ENCODE measurements at places on chromosomes 1 and 21.

DNA sequence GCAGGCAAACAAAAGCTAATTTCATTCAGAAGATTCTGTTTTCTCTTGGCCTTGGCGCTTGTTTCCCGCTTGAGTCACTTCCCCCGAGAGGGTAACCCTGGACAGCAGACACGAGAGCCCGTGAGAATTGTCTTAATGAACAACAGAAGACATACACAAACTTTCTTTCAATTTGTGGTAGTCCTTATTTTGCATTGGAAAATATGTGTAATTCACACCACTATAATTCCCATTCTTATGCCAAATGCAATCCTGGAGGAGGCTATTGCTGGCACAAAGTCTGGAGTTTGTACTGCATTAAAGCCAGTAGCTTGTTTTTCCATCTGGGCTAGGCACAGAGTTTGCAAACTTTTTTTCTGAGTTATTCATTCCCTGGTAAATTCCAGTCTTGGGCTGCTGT, 109.8 kb upstream of the IVNS1ABP start:
- no peak for DNase-seq

- no peak for DNase-seq
Measured at GRCh38 chr1:185046668-185047067, 1.3 kb downstream of the RNF2 start.

- DNase-seq = peak; percentile 19
Measured at GRCh38 chr1:119275145-119276134, 93.1 kb upstream of the HAO2 start.

DNA sequence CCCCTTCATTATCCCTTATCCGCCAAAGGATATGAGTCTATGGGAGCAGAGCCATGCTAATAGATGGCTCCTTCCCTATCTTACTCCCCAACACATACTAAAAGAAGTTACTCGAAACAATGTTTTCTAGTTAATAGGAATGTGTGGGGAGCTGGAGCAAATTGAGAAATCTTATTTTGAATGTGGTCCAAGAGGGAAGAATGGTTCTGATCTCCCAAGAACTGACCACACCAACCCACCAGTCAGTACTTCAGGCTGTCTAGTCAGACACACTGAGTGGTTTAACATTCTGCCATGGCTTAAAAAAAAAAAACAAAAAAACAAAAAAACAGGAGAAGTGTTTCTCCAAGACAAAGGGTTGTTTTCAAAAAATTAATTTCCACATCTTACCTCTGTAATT, 31.5 kb upstream of the DNASE2B start:
- no peak for DNase-seq

GRCh38 chr1:39508857-39509305, 17.4 kb downstream of the BMP8A start:
- DNase-seq = no peak

DNA sequence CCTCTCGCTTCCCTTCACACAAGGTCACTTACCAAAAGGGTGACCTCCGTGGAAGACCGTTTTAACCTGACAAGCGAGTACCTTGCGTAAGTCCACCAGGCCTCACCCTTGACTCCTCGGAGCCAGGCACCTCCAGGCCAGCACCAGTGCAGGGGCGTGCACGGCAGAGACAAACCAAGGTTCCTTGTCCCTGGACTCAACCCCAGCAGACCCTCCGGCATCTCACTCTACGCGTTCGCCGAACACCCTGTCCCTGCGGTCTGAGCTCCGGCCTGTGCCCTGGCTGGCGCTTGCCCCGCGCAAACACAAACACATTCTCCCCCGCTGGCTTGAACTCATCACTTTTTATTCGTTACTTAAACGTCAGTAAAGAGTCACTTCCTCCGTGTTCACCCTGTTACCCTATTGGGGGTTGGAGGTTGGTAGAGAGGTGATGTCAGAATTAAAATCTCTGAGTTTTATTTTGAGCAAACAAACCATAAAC, 4.5 kb downstream of the TBX15 start:
- no peak for DNase-seq

DNA sequence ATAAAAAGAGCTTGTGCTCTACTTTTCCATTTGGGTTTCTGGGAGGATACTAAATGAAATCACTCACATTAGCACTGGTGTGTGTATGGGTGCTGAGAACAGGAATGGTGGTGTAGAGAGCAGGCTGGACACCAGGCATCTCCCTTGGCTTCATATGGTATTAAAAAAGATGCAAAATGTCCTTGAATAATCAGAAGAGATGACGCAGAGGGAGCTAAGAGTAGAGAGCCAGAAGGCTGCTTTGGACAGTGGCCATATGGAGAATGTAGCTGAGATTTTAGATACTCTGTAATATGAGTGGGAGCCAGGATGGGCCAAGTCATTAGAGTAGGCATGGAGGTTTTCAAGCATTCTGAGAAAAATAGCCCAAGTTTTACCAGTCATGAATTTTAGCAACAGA, 112.3 kb upstream of the ZRANB2 start:
- DNase-seq = no peak

DNA sequence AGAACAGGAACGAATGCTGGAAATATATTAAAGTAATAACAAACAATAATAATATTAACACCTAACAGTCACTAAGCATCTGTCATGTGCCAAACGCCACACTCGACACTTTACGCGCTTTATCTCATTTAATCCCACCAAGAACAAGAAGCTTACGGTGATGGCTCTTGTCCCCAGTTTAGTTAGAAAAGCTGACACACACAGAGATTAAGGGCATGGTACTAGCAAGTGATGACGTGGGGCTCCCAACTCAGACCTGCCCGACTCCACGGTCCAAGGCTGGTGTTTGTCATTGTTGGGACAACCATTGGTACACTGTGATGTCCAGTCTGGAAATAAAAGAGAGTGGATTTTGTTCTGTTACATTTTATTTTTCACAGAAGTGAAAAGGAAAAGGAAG, 41.1 kb upstream of the KIF26B start:
- DNase-seq = no peak

- DNase-seq = no peak
Measured at GRCh38 chr21:45816794-45817193, 164.8 kb upstream of the COL6A1 start.

GRCh38 chr1:26317612-26318337, at the start of gene CD52:
Gene CD52, plus strand, starts transcription at chr1:26317958. Its CDS starts 60 bp downstream, at chr1:26318018.
- DNase-seq = no peak

GRCh38 chr1:18015719-18016118, 91.9 kb upstream of the IGSF21 start:
- DNase-seq = no peak

GRCh38 chr1:160124705-160125478, 9.3 kb downstream of the ATP1A2 start:
- no peak for DNase-seq

GRCh38 chr1:23745515-23745914, 2.2 kb downstream of the ELOA start:
- DNase-seq = no peak

GRCh38 chr1:16967095-16967575, 13.3 kb downstream of the MFAP2 start:
- no peak for DNase-seq

DNA sequence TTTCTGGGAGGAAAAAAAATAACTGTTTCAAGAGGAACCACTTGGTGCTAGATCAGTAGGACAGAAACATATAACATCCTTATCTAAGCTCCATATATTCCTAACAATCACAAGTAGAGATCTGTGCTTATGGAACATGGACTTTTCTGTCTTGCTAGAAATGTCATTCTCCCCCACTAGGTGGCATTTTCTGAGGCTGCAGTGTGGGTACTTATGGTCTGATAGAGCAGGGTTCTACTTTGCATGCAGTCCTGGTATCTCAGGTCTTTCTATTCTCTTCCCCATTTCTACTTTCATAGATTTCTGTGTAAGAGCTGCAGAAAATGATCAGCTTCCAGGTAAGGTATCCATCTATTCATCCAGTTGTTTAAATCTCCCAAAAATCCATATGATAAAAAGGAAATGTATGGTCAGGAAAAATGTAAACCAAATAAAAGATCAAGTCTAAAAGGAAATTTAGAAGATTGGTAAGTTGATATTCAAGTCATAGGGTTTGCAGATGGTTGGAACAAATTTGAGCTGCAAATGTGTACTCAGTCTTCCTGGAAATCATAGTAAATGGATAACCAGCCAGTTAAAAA, 1.5 kb downstream of the ZNF684 start:
- DNase-seq = no peak

- DNase-seq = no peak
Measured at GRCh38 chr1:44447051-44447810, 42.2 kb downstream of the RNF220 start.

GRCh38 chr21:37337831-37338230, 28.7 kb upstream of the DYRK1A start:
- DNase-seq = no peak

GRCh38 chr1:156438278-156438987, 62.1 kb downstream of the MEF2D start:
- DNase-seq = no peak

- no peak for DNase-seq
Measured at GRCh38 chr1:186326009-186326408, 49.0 kb downstream of the TPR start.

DNA sequence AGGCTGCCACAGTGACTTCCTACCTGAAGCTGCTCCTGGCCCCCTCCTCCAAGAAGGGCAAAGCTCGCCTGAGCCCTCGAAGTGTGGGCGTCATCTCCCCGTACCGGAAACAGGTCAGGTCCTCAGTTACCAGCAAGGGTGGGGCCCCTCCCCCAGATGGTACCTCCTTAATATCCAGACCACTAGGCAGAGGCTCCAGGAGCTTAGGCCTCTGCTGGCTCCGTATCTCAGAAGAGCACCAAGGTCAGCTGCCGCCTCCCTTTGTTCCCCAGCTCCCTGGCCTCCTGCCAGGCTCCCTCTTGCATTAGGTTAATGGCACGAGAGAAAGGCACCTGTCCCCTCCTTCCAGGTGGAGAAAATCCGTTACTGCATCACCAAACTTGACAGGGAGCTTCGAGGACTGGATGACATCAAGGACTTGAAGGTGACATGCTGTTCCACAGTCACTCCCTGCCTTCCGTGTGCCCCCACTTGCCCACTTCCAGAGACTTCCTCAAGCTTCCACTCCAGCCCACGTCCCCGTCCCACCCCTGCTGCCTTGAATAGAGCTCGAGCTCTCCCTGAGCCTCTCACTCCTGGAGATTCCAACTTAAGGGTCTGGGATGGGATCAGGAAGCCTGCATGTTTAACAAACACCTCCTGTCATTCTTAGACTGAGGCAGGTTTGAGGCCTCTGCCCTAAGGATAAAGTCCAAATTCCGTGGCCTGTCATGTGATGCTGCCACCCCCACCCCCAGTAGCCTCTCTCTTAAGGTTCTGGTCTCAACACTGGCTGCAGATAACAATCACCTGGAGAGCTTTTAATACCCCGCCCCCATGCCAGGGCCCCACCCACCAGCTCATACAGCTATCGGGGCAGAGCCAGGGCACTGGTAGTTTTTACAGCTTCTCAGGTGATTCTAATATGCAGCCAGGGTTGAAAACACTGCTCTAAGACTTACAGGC, 8.3 kb downstream of the RHOC start:
- no peak for DNase-seq

DNA sequence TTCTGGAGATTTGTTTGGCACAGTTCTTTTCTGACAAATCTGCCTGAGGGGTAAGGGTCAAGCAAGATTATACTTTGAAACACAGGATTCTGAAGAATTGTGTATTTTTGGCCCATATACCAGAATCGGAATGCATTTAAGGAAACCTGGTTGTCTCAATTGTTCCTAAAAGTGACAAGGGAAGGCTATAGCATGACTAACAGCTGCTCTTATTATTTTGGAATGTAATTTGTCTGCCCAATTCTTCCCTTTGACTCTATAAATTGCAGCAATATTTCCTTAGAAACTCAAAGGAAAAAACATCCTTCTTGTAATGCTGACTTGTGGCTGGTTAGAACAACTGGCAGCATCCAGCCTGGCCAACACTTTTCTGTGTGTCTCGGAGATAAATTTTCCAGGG, 15.8 kb upstream of the VCAM1 start:
- DNase-seq = no peak

DNA sequence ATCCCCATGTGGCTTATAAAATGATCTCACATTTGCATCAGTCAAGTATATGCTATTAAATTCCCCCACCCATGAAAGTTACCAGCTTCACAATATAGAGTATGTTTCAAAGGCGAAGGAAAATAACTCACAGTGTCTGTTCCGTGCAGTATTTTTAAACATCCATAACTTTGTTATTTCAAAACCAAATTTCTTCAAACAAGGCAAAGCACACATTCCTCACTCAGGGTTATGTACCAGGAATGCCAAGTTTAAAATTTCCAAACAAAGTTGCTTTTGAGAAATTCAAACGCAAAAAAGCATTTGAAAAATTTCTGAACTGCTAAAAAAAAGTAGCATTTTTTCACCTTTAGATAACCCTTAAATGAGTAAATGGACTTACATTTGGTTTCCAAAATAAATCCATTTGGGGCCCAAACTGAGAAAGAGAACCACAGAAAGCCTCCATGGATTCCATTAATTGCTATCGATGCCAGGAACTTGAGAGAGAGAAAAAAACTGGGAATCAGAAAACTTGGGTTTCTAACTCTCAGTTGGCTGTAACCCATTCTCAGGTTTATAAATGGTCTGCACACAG, 149.5 kb downstream of the SLC30A10 start:
- DNase-seq = no peak

GRCh38 chr1:224591326-224591725, 24.8 kb upstream of the CNIH3 start:
- no peak for DNase-seq

DNA sequence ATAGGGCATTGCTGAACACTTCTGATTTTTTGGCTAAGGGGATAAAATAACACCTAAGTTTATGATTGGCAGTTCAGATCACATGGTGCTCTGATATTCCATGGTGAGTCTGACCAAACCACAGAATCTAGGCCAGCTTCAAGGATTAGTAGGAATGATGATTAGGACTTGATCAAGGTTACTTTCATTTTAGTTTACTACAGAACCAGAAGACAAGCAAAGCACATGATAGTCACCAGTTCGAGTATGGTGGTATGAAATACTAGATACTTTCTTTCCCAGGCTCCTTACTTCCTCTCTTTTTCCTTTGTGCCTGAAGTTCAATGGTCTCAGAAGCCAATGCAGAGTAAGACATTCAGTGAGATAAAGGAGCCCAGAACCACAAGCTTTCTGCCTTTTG, 26.6 kb downstream of the S100A10 start:
- DNase-seq = no peak

DNA sequence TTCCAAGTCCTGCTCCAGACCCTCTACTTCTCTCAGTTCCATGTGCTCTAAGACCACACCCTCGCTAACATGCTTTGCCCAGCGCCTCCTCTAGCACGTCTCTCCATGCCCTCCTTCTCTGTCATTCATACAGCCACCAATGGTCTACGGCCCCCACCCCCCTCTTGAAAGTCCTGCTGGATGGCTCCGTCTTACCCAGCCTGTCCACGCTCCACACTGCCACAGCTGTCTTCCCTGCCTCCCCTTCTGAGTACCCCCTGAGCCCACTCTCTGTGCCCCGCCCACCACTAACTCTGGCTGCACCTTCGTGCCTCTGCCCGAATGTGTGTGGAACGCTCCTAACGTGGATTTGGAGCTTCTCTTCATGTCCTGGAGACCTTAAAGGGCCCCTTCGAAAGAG, 244.6 kb downstream of the TRABD2B start:
- no peak for DNase-seq

DNA sequence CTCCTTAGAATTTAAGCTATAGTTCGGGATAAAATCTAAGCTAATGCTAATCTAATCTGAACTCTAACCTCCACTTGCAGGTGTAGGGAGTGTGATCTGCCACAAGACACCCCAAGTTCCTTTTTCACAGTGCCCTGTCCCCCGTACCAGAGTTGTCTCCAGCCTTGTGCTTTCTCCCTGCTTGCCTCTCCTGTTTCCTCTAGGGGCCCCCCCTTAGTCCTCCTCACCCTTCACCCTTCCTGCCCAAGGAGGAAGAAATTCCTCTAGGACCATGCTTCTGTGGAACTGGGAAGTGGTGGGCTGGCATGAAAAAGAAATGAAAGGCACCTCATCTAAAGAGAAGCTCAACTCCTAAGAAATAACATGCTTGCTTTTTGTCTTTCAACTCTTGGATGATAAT, 50.2 kb upstream of the BCL9 start:
- no peak for DNase-seq

Measured in progenitor cell of endocrine pancreas (in vitro differentiated cells).